ENCODE measurements at places on chromosomes 5 and 9.

DNA sequence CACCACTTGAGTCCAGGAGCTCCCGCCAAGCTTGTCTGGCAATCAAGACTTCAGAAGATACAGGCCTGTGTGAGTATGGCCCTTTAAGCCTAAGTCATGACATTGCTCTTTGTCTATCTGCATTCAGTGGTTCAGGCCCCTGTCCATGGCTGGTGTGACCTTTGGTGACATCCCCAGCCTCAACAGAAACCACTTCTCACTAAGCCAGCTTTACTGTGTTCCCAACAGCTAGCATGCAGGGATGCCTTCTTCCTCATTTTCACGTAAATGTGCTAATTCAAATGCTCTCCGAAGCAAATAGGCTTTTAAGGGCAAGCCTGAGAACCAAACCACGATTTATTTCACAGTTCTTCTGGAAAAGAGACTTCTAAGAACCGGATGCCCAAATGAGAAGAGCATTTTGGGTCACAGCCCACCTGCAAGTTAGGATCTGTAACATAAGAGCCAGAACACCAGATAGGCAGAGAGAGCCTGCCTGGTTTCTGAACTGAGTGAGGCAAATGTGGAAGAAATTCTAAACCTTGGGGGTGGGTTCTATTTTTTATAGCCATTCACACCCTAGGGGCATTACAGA is 14.9 kb downstream of the CD180 start:
- DNase-seq, result no peak

- no peak for DNase-seq
These were observed 30.4 kb downstream of the CAMK4 start for GRCh38 chr5:111254613-111255012.

DNA sequence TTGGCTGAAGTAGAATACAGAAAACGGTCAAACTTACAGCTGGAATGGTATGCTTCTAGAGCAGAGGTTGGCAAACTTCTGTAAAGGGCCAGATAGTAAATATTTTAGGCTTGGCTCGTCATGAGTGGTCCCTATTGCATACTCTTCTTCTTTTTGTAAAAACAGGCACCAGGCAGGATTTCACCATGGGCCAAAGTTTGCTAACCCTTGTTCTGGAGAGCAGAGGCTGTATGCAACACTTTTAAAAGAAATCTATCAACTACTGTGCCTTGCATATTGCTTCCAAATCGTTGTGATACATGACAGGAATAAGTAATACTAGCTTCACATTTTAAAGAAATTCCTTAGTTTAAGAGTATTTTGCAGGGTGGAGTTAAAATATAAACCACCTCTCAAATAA is 15.6 kb upstream of the COL23A1 start:
- no peak for DNase-seq

GRCh38 chr5:61252643-61252925 is 79.5 kb upstream of the ZSWIM6 start:
- no peak for DNase-seq

GRCh38 chr5:83149671-83150070 is 72.3 kb downstream of the XRCC4 start:
- DNase-seq, result no peak

DNA sequence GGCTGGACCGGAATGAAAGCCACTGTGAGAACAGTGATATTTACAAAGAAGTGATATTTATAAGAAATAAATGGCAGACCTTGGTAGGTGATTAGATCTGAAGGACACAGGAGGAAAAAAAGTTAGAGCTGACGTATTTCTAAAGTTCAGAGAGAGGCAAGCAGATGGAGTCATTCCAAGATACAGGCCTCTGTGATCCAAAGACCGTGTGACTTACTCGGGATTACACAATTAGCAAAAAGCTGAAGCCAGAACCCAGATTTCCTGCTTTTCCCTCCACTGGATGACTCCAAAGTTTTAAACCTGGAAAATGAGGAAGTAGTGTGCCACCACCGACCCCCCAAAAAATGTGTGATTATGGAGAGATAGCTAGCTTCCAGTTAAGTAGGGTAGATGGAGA is 3.1 kb upstream of the DOCK8 start:
- no peak for DNase-seq

- no peak for DNase-seq
These were observed 7.7 kb downstream of the CXXC5 start for GRCh38 chr5:139655727-139656271.

- no peak for DNase-seq
These were observed at the start of gene SLC35D2 for GRCh38 chr9:96383165-96383942. TSS of gene SLC35D2 (minus strand) at chr9:96383711. CDS start at chr9:96383634, 77 bp downstream.

GRCh38 chr9:22136461-22137096 is 127.5 kb upstream of the CDKN2B start:
- DNase-seq, result no peak

DNA sequence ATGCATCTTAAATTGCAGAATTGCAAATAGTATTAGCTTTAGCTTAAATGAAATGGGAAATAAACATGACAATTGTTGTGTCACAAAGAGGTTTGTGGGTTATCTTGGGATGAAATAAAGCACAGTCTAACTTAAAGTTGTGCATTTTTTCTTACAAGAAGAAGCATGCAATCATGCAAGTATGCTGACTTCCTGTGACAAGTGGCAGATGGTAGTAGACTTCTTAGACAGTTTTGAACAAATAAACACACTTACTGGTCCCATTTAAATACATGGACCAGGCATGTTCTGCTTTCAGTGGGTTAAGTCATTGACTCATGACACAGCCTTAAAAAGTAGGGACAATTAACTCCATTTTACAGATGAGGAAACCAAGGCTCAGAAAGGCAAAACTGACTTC is 15.9 kb upstream of the C5orf63 start:
- no peak for DNase-seq

DNA sequence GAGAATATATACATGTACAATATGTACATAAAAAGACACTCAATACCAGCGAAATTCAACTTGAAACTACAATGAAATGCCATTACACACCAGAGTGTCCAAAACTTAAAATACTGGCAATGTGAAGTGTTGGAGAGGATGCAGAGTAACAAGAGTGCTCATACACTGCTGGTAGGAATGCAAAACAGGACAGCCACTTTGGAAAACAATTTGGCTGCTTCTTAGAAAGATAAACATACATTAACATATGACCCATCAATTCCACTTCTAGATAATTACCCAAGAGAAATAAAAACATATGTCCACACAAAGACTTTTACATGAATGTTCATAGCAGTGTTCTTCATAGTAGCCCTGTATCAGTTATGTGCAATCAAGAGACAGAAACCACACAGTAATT is 39.4 kb upstream of the BARX1 start:
- DNase-seq, result no peak

- DNase-seq, result no peak
These were observed 155.9 kb upstream of the COL5A1 start for GRCh38 chr9:134485653-134486052.

DNA sequence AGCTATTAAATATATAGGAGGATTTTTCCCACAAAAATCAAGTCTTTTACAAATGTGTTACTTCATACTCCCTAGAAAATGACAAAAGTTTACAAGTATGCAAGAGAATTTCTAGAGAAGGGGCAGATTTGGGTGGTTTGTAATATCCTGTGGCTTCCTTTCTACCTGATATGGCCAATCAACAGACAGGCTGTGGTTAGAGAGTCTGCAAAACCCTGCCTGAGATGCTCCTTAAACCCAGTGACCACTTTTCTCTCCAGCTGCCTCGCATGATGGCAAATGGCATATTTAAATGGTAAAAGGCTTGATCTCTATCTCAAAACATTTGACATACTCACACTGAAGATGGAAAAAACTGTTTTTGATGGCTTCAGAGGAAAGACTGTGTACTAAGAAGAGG is 550.1 kb upstream of the ZNF462 start:
- no peak for DNase-seq

DNA sequence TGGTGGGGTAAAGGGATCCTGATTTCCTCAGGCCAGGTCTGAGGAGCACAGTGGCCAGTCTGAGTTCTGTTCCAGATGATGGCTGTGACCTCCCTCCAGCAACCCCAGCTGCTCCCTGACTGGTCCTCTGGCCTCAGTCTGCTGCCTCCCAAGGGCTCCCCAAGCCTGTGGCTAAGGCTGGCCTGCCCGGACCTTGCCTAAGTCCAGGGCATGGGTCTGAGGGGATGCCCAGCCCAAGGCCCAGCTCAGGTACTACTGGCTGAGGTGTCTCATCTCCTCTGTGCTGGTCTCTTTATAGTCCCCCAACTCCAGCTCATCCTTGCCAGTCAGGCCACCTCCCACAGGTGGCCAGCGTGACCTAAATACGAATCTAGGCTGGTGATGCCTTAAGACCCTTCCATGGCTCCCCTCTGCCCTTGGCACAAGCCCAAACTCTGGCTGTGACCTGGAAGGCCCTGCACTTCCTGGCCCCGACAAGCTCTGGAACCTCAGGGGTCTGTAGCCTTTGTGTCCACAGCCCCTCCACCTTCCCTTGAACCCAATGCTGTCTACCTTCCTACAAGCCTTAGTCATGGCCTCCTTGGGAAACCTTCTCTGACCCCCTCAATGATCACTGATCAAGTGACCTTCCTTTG is 9.8 kb downstream of the KIF12 start:
- no peak for DNase-seq

- no peak for DNase-seq
These were observed 48.8 kb downstream of the CD180 start for GRCh38 chr5:67147760-67148159.

DNA sequence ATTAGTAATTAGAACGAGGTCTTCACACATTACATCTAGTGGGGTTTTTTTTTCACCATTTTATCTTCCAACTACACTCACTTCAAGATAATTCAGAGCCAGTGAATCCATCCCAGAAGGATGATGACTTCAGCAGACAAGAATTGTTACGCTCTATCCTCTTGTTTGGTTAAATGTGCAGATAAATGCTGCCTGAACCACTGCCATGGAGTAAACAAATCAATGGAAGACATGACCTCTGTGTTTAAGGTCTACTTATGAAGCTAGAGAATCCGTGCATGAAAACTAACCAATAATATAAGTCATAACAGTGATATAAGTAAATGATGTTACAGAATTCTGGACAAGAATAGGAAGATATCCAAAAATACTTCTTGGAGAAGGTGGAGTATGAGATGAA is 602.6 kb downstream of the TLR4 start:
- DNase-seq, result no peak

- no peak for DNase-seq
These were observed 59.5 kb downstream of the SMIM23 start for GRCh38 chr5:171845040-171845630.

GRCh38 chr5:124536333-124536732 is 210.1 kb downstream of the ZNF608 start:
- no peak for DNase-seq

GRCh38 chr5:144567421-144567780 is 396.7 kb downstream of the KCTD16 start:
- DNase-seq, result no peak

GRCh38 chr5:42366051-42366450 is 57.2 kb upstream of the GHR start:
- no peak for DNase-seq

- no peak for DNase-seq
These were observed 107.7 kb upstream of the CDKN2B start for GRCh38 chr9:22116758-22117157.

DNA sequence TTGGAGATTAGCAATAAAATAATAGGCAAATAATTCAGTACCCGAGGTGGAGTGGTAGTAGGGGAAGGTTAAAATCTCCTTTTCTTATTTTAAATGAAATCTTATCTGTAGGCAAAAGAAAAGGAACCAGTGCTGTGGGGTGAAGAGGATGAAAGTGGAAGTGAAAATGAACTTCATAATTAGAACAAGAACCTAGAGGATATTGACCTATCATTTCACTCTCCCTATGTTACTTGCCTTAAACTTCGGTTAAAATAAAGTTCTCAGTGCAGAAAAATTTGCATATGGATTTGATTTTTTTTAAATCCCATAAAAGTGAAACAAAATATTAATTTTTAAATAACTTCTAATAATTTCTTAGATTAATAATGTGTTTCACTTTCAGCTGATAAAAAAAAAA is 1094.9 kb upstream of the C9orf72 start:
- DNase-seq, result no peak

- no peak for DNase-seq
These were observed 218.6 kb downstream of the ESM1 start for GRCh38 chr5:54766748-54767147.

DNA sequence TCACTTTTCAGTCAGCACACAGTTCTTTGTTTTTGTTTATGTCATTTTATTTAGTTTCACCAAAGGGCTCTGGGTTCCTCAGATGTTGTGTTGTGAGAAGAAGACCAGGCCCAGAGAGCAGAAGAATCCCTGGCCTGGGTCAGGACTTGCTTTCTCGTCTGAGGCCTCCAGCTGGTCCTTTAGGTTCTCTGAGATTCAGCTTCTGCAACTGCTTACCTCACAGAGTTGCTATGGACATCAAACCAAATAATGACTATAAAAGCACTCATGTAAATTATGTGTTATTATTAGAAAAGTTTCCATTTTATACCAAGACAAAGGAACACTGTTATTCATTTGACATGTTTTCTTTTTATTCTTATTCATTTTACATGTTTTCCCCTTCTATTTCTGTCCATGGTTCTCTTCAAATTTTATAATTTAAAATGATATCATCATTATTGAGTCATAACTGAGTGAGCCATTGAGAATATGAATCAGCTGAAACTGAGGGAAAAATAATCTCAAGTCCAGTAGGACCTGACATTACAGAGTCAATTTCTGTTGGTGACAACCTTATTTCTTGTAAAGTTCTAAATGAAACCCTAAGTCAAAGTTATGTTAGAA is 44.0 kb upstream of the GLRX start:
- DNase-seq, result no peak

- no peak for DNase-seq
These were observed 128.0 kb upstream of the KLF9 start for GRCh38 chr9:70542311-70542931.

DNA sequence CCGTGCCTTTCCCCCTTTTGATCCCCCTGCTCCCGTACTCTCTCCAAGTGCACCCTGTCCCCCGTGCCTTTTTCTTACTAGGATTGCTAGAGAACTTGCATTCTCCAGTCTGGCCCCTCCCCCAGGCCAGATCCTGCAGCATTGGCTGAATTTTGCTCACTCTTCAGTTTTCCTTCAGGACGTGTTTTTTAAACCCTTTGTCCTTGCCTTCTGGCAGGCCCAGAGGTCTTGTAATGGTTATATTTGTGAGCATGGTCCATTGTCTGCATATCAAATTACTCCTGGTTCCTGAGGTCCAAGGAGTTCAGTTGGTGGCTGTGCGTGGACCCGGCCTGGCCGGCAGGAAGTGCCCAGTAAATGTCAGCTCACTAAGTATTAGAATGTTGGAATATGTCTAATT is 606 bp downstream of the TBC1D13 start:
- DNase-seq, result no peak

- no peak for DNase-seq
These were observed 18.3 kb upstream of the OSMR start for GRCh38 chr5:38827525-38827924.

- DNase-seq, result no peak
These were observed 35.6 kb upstream of the NIM1K start for GRCh38 chr5:43156388-43156787.

DNA sequence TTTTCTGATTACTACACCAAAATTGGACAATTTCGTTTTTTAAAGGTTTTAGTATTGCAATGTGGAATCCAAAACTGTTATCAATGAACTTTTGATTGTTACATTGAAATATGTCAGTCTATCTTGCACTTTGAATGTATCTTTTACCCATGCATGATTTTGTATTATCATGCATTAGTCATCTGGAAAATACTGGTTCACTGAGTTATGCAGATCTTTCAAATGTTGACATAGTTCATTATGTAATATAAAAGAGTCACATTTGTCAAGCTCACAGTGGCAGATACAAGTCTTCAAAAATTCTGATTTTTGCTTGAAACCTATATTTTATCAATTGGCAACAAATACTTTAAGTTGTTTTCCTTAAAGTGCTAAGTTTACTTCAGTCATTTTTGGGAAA is 85.2 kb downstream of the NR3C1 start:
- DNase-seq, result no peak
